ENCODE measurements at places on chromosomes 5 and 9.

GRCh38 chr5:112960863-112961504, 15.6 kb upstream of the DCP2 start:
- no peak for DNase-seq

DNA sequence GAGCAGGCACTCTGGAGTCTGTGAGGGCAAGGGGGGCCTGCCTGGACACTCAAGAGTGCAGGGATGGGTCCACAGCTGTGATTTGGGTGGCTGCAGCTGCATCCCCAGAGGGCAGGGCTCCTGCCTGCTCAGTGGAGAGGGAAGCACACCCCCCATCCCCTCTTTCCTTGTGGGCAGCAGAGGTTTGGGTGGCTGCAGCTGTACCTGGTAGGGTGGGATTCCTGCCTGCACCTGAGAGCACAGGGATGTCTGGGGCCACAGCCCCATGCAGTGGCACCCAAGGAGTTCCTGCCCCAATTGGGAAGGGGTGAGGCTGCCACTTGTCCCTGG, 605.4 kb upstream of the FAM174A start:
- DNase-seq: no peak

DNA sequence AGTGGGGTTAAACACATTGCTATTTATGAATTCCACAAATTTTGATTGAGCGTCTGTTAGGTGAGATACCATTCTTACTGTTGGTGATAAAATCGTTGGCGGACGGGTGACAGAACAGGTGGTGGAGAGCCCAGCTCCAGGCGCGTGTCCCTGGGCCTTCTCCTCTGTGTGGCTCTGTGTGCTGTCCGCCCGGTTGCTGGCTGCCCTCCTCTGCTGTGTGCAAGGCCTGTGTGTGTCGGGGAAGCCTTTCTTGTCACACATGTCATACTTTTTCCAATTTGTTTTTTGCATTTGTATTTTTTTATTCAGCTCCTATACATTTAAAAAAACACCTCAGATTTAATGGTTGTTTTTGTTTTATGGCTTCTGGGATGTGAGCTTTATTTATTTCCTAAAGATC, 33.9 kb downstream of the TENT4A start:
- no peak for DNase-seq

DNA sequence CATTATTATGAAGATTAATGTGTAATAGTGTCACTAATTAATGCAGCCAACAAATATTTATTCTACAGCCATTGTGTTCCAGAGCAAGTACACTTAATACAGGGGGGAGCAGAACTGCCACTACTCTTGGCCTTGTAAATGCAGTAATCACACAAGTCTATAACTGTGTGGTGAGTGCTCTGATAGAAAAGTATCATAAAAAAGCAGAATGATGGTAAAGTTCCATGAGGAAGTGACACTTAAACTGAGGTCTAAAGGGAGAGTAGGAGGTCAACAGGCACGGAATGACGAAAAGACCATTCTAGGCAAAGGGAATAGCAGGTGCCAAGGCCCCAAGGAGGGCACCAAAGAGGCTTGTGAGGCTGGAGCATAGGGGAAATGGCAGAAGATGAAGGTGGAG, 142.9 kb downstream of the OSTF1 start:
- no peak for DNase-seq

- DNase-seq: no peak
Observed at GRCh38 chr9:123346026-123346425, 10.0 kb upstream of the CRB2 start.

- DNase-seq: no peak
Observed at GRCh38 chr9:124365036-124365435, 50.2 kb downstream of the PSMB7 start.

- DNase-seq: no peak
Observed at GRCh38 chr5:112772124-112772523, 34.4 kb downstream of the APC start.

DNA sequence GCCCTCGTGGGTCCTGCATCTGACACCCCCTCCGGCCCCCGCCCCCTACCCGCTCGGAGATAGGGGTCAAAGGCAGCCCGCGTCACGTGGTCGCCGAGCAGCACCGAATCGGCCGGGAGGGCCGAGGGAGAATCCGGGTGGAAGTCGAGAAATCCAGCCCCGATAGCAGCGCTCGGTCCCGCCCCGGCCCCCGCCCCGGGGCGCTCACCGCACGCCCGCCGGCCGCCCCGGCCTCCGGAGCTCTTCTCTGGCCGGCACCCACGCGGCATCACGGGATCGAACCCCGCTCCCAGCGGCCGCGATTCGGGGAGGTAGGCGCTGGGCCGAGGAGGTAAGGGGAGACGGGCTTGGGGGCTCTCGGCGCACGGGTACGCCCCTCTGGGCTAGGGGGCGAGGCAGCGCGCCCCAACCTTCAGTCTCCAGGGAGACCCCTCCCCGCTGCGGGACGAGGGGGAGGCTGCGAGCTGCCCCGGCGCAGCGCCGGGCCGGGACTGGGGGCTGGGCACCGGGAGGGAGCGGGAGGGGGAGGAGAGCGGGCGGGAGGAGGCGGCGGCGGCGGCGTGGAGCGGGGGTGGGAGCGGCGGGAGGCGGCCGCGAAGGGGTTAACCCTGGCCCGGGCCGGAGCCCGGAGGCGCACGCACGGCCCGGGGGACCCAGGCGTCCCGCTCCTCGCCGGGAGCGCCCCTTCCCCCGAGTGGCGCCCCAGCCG, 22.1 kb upstream of the NDST1 start:
- peak; percentile 32 for DNase-seq

- DNase-seq: no peak
Observed at GRCh38 chr5:59683311-59683710, 210.2 kb downstream of the PDE4D start.

DNA sequence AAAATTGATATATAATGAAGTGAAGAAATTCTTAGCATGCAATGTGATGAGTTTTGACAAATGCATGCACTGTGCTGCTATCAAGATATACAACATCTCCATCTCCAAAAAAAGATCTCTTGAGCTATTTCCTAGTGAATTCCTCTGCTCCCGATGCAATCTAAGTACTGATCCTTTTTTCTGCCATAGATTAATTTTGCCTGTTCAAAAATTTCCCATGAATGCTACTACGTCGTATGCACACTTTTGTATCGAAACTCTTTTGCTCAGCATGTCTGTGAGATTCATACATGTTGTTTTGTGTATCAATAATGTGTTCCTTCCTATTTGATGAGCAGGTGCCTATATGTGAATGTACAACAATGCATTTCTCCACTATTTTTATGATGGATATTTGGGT, 647.4 kb downstream of the MTRR start:
- no peak for DNase-seq

DNA sequence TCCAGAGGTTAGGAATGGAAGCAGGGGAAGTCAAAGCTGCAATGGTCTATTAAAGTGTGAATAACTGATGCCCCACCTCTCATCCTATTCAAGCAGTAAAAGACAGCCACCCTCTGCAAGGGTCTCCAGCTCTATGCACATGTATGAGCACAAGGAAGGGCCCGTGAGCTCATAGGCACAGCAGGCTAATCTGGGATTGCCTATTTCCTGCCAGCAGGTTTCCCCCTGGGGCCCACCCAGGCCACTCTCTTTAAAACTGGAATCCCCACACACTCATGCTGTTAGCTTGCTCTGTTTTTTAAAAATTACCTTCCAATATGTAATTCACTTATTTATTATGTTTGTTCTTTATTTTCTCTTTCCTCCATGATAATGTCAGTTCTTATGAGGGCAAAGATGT, 48.7 kb upstream of the ZNF366 start:
- no peak for DNase-seq

DNA sequence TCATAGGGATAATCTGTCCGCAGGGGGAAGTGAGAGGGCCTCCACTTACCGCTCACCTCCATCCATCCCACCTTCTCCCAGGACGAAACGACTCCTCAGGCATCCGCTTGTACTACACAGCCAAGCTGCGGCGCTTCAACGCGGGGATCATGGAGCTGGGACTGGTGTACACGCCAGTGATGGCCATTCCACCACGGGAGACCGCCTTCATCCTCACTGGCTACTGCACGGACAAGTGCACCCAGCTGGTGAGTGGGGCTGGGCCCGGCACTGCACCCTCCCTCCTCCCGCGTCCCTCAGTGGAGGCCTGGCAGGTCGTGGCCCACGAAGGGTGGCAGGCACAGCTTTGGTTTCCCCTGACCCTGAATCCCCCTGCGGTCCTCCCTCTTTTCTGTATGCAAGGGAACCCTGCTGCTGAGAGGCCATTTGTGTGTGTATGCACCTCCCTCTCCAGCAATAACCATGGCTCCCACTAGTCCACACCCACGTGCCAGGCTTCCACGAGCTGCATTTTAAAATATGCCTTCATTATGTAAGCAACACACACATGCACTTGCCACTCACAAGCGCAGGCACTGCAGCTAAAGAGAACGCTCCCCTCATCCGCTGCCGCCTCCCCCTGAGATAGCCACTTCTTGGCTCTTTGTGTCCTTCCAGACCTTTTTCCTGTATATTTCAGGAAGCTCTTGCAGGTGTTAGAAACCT, 11.8 kb downstream of the DBH start:
- no peak for DNase-seq

GRCh38 chr5:119385136-119385535, 29.3 kb downstream of the TNFAIP8 start:
- DNase-seq: no peak

GRCh38 chr5:9115093-9115492, 430.8 kb downstream of the SEMA5A start:
- no peak for DNase-seq

- DNase-seq: no peak
Observed at GRCh38 chr5:169914766-169915165, 65.5 kb downstream of the INSYN2B start.

All from activated naive CD4-positive, alpha-beta T cell (primary cell).